ENCODE measurements at places on chromosomes 6 and 20.

- no peak for DNase-seq
These were observed 67.4 kb downstream of the ECT2L start for GRCh38 chr6:138863321-138863720.

GRCh38 chr6:138161338-138162110 lies at the start of gene ARFGEF3:
TSS of gene ARFGEF3 (plus strand) at chr6:138161939. CDS start at chr6:138162087, 148 bp downstream.
- peak; percentile 60 for DNase-seq

- no peak for DNase-seq
These were observed 39.9 kb downstream of the TBC1D7 start for GRCh38 chr6:13288481-13288880.

GRCh38 chr6:107140581-107140980 lies 25.3 kb upstream of the BEND3 start:
- no peak for DNase-seq

DNA sequence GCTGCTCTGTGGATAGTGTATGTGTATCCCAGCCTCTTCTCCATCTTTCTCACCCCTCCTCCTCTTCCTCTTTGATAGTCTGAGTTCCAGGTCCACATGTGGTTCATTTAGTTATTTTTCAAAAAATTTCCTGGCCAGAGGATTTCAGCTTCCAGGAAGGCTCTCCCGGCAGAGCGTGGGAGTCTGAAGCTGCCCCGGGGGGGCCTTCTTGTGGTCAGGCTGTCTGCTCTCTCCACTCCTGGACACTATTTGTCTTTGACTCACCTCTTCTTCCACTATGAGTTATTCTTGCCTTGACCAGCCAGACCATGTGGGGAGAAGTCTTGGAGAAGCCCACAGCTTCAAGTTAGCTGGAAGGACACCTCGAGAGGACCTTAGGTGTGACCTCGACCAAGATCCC lies 258.8 kb downstream of the CDC5L start:
- DNase-seq: no peak

DNA sequence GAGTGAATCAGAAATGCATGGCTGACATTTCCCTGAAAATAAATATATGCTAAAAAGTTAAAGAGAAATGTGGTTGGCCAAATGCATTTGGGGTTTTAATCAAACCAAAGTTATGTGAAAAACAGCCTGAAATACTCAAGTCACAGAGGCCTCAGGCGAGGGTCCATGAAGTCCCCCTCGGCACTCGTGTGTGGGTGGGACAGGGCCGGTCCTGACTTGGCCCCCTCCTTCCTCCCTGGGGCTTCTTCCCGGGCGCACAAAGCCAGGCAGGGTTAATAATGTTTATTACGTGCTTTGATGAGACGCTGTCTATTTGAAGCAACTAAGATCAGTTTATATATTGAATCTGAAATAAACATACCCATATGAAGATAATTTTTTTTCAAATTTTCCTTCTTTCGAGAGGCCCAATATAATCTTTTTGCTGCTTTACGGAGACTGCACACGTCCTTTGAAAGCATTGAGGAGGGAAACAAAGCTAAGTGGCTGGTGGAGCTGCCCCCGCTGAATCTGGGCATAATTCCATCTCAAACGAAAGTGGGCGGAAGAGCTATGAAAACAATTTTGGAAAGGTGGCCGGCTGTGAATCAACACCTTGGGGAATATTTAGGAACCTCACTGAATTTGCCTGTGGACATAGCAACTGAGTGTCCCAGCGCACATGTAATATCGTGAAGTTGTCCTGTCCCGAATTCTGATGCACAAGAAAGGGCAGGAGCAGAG lies 55.8 kb upstream of the SMOC2 start:
- no peak for DNase-seq
